ENCODE measurements at places on chromosomes 5 and 9.

GRCh38 chr9:8718121-8718725 is 918.6 kb upstream of the DMAC1 start:
- no peak for DNase-seq

GRCh38 chr9:108469654-108470053 is 386.1 kb downstream of the ACTL7B start:
- peak; percentile 0 for DNase-seq

DNA sequence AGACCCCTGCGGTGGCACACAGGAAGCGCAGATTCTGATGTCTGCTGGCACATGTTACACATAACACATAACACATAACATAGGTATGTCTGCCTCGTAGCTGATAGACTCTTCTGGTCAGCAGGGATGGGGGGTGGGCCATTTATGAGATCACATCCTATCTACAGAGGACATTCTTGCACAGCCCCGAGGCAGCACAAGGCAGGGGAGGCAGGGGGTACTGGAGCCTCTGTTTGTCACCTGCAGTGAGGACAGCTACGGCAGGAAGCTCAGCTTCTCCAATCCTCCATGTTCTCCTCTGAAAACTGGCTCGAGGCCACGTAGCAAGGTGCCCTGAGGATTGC is 16.7 kb upstream of the MED10 start:
- DNase-seq = no peak

- no peak for DNase-seq
These were observed 90.2 kb upstream of the C9orf72 start for GRCh38 chr9:27663526-27663925.

GRCh38 chr9:136292026-136292538 is 11.8 kb downstream of the CCDC187 start:
- DNase-seq = no peak

GRCh38 chr9:109022873-109023272 is 9.6 kb upstream of the CTNNAL1 start:
- DNase-seq = no peak

DNA sequence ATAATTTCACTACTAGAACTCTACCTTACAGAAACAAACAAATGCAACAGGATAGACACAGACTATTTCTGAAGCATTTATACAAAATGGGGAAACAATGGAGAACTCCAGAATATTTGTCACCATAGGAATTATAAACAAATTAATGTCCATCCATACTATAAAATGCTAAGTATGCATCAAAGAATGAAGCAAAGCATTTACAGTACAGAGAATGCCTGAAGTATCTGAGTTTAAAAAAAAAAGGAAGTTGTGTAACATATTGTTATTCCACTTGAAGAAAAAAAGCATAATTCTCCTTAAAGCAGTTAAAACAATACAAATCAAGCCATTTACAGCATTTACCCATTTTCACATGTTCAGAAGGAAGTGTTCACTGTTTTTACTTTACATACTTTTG is 53.0 kb downstream of the DROSHA start:
- DNase-seq = no peak

- DNase-seq = no peak
These were observed 72.0 kb upstream of the CKMT2 start for GRCh38 chr5:81161012-81161601.

DNA sequence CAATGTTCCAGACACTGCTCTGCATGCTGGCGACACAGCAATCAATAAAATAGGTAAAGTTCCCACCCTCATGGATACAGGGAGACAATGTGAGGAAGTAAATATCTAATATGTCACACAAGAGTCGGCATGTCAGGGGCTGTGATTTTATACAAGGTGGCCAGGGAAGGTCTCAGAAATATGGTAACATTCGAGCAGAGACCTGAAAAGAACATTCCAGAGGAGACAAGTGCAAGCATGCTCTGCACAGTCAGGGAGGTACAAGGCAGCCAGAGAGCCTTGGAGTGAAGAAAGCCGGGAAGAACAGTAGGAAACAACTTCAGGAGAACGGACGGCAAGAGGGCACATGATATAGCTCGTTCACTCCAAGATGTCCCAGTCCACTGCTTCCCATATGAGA is 89.2 kb upstream of the ZNF462 start:
- DNase-seq = no peak

DNA sequence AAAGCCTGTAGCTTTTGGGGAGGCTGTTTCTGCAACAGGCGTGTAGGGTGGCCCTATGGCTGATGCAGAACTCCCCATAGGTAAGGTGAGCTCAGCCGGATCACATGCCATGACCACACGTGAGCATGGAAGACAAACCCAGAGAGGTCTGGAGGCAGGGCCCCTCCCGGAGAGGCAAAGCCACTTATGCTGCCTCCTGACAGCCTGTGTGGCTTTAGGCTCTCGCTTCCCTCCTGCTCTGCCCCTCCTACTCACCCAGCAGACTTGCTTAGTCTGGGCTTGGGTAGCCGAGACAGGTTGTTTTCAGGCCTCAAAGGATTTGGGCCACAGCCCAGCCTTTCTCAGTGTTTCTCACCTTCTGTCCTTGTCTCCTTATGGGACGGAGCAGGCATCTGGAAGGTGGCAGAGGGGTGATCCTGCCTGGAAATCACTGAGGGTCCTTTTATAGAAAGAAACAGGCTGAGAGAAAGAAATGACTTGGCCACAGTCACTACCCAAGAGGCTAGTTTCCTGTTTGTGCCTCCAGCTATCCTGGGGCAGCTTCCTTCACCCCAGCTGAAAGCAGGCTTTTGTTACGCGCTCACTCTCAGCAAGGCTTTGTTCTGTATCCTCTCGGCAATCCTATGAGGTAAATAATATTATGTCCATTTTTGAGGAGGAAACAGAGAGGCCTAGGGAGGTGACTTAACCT is 89.9 kb downstream of the DAB2IP start:
- no peak for DNase-seq

- no peak for DNase-seq
These were observed 50.2 kb downstream of the CSNK1A1 start for GRCh38 chr5:149500922-149501582.

GRCh38 chr5:7412409-7412808 is 16.5 kb downstream of the ADCY2 start:
- DNase-seq = no peak

DNA sequence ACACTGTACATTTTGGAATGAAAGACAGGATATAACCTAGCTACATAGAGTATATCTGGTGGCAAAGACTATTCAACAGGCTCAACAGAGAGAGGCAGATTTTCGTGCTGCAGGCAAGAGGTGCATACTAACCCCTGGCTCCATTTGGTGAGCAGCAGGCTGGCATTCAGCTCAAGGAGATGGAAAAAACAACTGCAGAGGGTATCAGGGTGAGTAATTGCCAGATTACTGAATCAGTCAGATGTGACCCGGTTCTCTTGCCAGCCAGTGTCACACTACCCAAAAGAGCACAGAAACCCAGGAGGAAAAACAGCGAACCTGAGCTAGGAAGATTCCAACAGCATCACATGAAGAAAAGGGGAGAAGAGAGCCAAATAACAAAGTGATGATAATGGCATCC is 130.4 kb upstream of the PRLR start:
- DNase-seq = no peak

DNA sequence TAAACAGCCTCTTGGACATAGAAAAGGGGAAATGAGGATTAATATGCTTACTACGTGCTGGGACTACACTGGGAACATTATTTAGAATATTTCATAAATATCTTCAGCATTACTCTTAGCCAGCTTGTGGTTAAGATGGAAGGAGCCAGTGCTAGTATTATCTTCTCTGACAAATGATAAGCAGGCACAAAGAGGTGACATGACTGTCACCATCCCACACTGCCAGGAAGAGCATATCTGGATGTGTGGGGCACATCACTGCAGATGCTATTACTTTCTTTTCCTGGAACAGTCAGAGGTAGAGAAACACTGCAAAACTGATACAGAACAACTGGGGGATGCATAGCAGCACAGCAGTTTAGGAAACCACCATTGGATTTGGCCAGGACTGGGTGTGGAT is 281.0 kb upstream of the TNC start:
- DNase-seq = no peak

GRCh38 chr5:158273035-158273434 is 414.1 kb upstream of the CLINT1 start:
- DNase-seq = no peak

DNA sequence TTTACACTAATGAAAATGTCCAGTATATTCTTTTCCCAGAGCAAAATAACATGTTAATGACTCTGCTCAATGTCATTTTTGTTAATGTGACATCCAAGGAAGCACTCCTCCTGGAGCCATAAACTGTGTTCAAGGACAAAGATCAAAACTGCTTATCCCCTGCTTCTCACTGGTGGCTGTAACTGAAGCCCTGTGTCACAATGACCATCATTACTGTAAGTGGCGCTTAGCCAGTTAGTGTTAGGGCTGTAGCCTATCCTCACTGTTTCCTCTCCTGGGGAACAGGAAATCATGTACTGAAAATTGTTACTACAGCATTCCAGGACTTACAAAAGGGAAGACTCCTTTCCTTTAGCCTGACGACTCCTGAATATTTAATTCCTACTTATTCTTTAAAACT is 71.7 kb upstream of the COX7C start:
- no peak for DNase-seq

GRCh38 chr5:179274321-179275315 is 70.6 kb downstream of the ADAMTS2 start:
- DNase-seq = no peak

GRCh38 chr5:106171708-106172107 is 1499.0 kb downstream of the EFNA5 start:
- no peak for DNase-seq

DNA sequence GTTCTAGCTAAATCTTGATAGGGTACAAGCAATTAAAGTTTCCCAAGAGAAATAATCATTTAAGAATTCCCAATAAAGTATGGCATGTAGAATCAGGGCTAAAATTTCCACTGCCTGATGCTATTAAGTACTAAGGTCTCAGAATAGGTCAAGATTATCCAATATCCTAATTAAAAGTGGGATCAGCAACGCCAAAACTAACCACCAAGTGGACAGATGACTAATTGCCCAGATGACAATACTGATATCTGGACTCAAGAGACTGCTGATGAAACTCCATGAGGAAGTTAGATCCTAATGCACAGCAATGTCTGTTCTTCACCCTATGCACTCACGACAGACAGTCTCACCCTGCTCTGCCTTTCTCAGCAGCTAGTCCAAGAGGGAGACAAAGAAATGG is 14.3 kb downstream of the DEPDC1B start:
- DNase-seq = no peak

DNA sequence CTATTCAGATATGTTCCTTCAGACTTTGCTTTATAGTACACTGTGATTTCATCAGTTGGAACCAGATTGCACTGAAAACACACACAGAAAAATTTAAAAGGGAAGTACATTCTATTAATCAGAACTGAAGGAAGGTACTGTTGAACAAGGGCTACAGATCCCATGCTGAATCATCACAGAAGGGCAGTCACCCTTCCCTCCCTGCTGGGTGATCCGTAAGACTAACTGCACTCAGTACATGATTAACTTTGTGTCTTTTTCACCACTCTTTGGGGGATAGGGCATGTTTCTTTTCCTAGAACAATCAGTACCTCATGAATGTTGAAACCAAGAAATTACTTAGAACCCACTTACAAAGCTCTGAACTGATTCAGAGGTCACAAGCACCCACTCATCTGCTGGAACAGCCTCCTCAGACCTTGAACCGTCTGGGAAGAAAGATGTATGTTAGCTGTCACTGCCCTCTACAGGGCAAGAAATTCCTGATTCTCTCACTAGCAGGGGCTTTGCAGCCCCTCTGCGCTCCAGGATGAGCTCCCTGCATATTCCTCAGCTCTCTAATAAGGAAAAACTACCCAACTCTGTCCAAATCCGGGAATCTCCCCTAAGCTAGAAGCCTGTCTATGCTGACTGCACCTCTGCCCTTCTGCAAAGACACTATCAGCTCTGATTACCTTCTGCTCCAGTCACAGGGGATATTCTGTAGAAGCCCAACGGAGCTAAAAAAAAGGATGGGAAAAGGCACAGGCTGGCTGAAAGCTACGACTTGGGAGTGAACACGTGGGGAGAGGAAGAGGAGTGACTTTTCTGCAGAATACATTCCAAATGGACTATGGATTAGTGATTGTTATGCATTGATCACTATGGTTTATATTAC is 51.0 kb downstream of the IARS1 start:
- no peak for DNase-seq

- no peak for DNase-seq
These were observed 75.7 kb downstream of the ZSWIM6 start for GRCh38 chr5:61407706-61408270.

DNA sequence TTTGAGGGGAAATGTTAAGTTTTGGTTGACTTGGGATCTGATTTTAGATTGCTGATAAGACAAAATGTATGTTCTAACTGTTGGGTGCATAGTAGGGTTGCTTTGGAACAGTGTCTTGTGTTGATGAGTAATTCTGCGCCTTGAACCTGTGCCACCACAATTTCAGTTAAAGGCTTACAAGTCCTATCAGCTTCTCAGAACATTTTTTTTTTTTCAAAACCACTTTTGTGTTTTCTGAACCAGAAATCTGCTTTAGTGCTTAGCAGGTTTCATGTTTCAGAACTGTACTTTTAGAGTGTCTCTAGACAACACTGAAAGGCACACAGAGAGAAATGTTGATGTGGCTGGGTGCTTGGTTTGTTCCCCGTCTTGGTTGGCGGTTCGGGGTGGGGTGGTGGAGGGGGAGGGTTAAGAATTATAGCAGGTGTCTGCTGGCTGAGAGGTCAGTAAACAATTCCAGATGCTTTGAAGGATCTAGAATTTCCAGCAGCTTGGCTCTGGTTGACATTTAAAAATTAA is 84.6 kb downstream of the ANKRD55 start:
- DNase-seq = peak; percentile 63

DNA sequence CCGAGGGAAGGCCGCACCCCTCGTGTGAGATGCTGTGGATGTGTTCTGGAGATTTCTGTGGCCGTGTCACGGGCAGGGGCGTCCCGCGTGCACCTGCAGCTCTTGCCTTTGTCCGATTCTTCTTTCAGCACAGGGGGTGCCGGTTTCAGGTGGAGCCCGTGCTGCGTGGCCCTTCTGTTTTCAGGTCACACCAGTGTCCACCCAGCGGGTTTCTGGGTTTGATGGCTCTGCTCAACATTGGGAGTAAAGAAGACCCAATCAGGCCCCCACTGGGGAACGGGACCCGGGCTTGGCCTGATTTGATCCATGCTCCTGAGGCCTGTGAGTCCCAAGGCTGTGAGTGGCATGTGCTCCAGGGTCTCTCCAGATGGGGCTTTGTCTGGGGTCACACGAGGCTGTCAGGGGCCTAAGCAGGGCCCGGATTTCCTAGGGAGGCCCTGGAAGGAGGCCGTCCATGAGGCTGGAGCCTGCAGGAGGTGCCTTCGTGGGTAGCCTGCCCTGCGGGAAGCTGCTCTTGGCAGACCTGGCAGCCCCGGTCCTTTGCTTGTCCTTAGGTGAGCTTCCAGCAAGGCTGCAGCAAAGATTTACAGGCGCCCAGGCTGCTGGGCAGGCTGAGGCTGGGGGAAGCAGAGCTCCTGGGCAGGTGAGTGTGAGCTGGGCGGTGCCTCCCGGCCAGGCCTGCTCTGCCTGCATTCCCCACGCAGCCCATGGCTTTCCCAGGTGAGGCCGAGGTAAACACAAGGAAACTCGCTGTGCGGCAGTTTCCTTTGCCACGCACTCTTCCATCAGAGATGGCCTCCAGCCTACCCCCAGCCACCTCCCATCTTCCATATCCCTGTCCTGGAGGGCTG is 12.8 kb downstream of the MRPL36 start:
- DNase-seq = no peak
